ENCODE measurements at places on chromosomes 7 and 10.

GRCh38 chr7:40489844-40490602, 355.2 kb downstream of the SUGCT start:
- no peak for DNase-seq

- DNase-seq, result no peak
These were observed 900.3 kb upstream of the SORCS1 start for GRCh38 chr10:108064746-108065260.

- no peak for DNase-seq
These were observed 375.5 kb upstream of the CELF2 start for GRCh38 chr10:10642189-10642588.

GRCh38 chr7:159177284-159177953, 32.8 kb upstream of the VIPR2 start:
- no peak for DNase-seq

DNA sequence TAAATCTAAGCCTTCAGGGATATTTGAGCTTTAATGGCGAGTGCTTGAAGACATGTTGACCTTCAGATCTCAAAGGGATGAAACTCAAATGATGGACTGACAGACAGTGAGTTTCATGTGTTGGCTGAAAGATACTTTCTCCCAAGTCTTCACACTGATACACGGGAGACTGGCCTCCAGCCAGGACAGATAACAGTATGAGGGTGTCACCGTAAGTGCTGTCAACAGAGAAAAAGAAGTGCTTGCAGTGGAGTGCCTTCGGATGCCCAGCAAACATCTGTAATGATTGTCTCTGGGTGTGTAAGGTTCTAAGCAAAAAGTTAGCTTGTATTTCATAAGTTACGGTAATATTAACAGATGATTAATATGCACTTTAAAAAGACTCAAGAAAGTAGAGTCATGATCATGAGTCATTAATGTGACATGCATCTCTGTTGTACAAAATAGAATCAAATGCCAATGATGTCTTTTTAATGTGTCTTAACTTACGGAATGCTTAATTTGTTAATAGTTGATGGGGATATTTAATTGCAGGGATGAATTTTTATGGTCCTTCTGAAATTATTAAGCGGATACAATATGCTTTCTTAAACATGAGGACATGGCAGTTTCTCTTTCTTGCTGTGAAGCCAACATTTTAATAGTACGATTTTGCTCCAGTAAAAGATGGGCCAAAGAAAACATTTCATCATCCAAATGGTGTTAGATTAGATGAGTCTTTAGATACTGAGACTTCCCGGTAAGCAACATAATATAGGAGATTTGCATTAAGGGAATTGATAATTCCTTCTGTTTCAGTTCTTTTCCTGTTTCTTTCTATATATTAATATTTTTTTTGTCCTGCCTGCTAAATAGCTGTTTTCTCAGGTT, 292.5 kb downstream of the GALNT17 start:
- DNase-seq, result no peak

DNA sequence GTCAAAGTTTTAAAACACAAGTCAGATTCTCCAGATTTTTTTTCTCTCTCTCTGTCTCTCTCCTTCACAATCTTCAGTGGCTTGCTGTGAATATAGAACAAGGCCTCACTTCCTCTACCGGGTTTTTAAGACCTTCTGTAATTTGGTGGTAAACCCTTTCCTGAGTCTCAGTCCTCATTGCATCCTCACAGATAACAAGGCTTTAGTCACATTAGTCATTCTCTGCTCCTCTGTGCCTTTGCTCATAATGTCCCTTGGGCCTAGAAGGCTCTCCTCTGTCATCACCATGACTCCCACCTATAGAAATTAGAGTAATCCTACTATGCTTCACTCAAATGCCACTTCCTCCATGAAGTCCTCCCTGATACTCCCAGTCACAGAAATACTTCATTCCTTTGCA, 172.7 kb upstream of the HPS1 start:
- no peak for DNase-seq

Data from activated CD4-positive, alpha-beta T cell treated with anti-CD3 and anti-CD28 coated beads, Interleukin-2, amount 50 U/mL, for 16 hours (primary cell).